ENCODE measurements at places on chromosomes 2 and 18.

DNA sequence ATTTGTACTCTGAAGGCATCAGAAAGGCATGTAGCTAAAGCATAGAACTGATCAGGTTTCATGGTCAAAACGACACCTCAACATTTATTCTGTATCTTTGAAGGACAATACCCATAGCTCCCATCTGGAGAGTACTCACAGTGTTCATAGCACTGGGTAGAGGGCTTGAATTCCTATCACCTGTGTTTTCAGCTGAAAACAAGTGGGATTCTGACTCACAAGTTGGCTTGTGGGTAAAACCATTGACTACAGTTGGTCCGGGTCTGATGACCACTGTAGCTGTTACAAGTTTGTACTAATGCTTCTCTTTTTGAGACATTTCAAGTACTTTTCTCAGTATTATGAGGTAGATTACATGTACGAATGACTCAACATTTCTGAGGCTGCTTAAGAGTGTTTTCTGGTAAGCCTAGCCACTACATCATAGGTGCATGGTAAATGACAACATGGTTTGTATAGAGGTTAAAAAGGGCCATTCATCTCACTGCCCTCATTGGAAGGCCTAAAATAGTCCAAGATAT, 68.6 kb upstream of the PELI1 start:
- peak; percentile 97 for DNase-seq

DNA sequence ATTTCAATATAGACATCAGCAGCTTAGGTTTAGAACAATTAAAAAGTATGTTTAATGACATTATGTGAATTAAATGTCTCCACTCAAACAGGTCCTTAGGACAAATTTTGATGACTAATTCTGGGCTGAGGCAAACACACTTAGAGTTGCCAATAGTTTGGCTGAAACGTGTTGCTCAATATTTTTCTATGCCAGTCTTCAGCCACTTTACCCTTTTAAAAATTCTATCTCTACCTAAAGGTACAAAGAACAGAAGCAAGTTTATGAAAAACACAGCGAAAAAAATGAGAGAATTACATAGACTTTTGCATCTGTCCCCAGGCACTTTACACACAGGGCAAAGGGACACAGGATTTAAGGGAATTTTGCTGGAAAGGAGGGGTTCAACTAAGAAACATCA, 4.5 kb downstream of the IDH1 start:
- peak; percentile 59 for DNase-seq

DNA sequence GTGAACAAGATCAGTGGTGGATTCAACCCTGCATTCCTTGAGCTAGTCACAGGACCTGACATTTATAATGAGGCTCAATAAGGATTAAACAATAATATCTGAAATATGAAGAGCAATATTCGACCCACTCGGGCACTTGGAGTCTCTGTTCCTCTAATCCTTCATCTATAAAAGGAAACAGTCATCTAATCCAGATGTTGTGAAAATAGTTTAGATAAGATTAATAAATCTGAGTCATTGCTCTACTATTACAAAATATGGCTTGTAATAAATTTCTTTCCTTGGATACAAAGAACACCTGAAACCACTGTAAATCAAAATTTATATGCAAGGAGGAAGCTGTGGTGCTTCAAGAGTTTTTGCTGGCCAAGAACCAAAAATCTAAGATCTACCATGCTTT, 846.9 kb upstream of the ACVR2A start:
- DNase-seq: peak; percentile 27

DNA sequence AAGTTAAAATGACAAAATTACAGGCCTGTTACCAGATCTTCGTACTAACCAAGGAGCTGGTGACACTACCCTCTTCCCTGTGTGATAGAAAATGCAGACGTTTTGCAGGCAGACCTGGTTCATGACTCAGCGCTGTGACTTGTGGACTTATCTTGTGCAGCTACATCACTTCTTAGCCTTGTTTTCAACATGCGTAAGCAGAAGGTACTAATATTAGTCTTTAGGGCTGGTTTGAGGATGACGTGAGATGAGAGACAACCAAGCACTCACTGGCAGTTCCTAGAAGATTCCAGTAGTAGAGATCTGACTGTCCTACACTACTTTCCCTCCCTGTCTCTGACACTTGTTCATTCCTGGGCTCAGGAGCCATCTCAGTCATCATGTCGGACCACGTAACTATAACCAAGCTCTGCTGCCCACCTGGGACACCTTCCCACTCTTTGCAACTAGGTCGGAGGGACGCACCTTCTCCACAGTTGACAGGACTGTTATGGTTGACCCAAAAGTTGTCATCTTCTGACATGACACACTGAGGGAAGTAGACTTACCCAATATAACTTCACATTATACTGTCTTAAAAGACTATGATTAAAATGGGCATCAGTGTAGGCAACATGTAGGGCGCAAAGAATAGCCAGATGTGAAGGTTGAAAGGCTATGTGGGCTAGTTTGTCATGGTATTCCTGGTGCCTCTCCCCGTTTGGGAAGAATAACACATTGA, 64.8 kb downstream of the TNFRSF11A start:
- DNase-seq: no peak

- no peak for DNase-seq
Measured at GRCh38 chr2:102481931-102482330, 8.9 kb downstream of the SLC9A4 start.

- DNase-seq: peak; percentile 28
Measured at GRCh38 chr2:5365871-5366461, 326.2 kb upstream of the SOX11 start.

- no peak for DNase-seq
Measured at GRCh38 chr2:39476524-39476923, 39.4 kb upstream of the MAP4K3 start.

- DNase-seq: no peak
Measured at GRCh38 chr2:226836548-226836885, 663 bp downstream of the RHBDD1 start.

GRCh38 chr2:19944205-19944845, 42.5 kb upstream of the TTC32 start:
- no peak for DNase-seq

DNA sequence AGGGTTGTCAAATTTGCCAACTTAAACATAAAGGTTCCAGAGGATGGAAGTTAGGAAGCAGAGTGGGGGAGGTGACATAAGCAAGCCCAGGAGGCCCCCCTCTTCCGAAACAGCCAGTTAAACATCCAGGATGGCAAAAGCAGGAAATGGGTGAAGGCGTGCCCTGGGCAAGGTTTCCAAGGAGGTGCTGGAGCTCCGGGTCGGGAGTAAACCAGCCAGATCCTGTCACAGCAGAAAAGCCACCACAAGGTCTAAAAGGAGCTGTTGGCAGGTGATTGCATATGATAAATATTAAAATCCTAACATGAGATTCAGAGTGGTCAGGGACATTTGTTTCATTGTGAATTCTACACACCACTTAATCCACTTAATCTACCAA, 572.2 kb upstream of the SALL3 start:
- no peak for DNase-seq

DNA sequence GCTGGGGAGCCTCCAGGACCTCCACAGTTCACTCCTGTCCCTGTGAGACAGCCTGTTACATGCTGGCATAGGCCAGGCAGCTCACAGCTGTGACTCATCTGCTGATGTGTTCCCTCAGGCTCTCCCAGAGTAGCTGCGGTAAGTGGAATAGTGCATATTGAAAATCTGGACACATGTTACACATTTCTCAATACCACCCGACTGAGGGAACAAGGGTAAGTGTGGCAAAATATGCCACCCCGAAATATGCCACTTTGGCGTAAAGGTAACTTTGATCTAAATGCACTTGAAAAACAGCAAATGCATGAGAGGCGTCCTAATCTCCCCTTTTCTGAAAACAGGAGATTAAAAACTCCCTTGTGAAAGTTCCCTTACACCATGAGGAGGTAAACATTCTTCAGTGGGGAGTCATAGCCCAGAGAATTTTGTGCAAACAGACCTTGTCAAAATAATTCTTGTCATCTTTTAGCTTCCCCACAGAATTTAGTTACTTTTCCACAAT, 557.9 kb downstream of the CCDC85A start:
- DNase-seq: peak; percentile 98

GRCh38 chr2:239240414-239240881, 160.4 kb downstream of the HDAC4 start:
- no peak for DNase-seq

- DNase-seq: peak; percentile 35
Measured at GRCh38 chr18:56067969-56068671, 480.1 kb upstream of the TCF4 start.

GRCh38 chr2:201600906-201601305, 42.4 kb downstream of the TMEM237 start:
- peak; percentile 12 for DNase-seq

GRCh38 chr18:63394954-63395353, 27.3 kb downstream of the VPS4B start:
- DNase-seq: no peak

- DNase-seq: peak; percentile 58
Measured at GRCh38 chr2:168671932-168672331, 130.5 kb upstream of the NOSTRIN start.

GRCh38 chr2:77397763-77398162, 124.4 kb downstream of the LRRTM4 start:
- no peak for DNase-seq

GRCh38 chr2:6832596-6833299, 33.0 kb downstream of the CMPK2 start:
- no peak for DNase-seq

GRCh38 chr2:105371156-105371555, 27.7 kb downstream of the FHL2 start:
- DNase-seq: no peak

GRCh38 chr2:147082850-147083522, 761.8 kb upstream of the ACVR2A start:
- peak; percentile 74 for DNase-seq

DNA sequence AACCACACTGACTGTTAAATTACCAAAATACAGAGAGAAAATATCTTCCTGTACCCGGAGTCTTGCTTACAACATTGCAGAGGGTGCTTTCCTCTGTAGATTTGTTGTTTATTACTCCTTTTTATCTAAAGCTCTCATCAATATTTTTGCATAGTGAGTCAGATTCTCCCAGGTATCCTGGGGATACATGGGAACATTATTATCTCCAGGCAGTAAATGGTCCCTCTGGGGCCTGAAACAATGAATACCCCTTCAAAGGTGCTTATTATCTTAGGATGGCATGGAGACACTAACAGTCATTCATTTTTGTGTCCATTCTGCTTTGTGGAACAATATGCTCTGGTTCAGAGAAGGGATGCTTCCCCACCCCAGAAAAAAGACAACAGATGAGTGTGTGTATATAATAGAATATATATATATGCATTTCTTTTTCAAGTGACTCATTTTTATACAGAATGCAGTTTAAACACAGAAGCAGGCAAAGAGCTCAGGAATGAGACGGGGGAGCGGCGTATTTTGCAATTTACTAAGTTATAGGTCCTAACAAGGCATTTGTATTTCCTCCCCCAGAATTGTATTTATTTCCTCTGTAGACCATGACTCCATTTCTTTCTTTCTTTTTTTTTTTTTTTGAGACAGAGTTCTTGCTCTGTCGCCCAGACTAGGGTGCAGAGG, 424.8 kb upstream of the ZEB2 start:
- peak; percentile 71 for DNase-seq

DNA sequence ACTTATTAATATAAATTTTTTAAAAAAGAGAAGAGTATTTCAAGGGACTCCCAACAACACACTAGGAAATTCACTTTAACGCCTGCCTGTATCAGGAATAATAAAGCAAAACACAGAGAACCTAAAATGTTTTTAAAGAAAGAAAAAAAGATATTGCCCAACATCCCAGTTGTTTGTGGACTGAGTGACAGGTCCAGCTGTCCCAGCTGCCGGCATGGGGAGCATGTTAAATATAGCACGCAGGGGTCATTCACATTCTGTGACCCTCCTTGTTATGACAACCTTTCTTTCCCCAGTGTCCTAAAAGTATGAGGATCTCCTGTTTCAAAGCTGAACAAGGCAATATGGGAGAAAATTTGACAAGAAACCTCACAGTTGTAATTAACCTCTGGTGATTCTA, 4.4 kb downstream of the KLHL41 start:
- no peak for DNase-seq

All from iris pigment epithelial cell (primary cell).